ENCODE measurements at places on chromosomes 6 and 20.

DNA sequence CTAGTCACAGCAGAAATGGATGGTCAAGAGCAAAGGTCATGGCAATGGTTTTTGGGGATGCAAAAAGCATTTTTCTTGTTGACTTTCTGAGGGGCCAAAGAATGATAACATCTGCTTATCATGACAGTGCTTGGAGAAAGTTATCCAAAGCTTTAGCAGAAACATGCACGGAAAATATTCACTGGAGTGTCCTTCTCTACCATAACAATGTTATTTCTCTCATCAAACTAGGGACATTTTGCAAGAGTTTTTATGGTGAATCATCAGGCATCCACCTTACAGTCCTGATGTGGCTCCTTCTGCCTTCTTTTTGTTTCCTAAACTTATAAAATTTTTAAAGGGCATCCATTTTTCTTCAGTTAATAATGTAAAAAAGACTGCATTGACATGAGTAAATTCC, 302.3 kb downstream of the HIVEP2 start:
- DNase-seq, result no peak

DNA sequence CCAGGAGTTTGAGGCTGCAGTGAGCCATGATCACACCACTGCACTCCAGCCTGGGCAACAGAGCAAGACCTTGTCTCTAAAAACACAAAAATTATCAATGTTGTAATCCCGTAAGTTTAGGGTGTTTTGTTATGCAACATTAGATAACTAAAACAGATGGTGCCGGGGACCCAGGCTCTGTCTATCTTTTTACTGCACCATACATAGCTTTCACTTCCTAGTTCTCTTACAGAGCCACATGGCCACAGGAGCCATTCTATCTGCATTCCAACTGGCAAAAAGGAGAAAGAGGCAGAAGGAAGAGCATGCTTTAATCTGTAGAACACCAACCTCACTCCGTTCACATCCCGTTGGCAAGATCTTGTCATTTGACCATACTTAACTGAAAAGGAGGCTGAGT, 5.4 kb upstream of the TCF15 start:
- DNase-seq, result no peak

GRCh38 chr20:46749147-46749546, 39.7 kb downstream of the SLC2A10 start:
- DNase-seq, result no peak

GRCh38 chr6:30044630-30045029, 16.4 kb upstream of the POLR1H start:
- DNase-seq, result no peak

- DNase-seq, result no peak
Observed at GRCh38 chr6:3333263-3333662, 74.5 kb downstream of the PSMG4 start.

GRCh38 chr6:70231311-70231710, 71.6 kb downstream of the COL9A1 start:
- no peak for DNase-seq

DNA sequence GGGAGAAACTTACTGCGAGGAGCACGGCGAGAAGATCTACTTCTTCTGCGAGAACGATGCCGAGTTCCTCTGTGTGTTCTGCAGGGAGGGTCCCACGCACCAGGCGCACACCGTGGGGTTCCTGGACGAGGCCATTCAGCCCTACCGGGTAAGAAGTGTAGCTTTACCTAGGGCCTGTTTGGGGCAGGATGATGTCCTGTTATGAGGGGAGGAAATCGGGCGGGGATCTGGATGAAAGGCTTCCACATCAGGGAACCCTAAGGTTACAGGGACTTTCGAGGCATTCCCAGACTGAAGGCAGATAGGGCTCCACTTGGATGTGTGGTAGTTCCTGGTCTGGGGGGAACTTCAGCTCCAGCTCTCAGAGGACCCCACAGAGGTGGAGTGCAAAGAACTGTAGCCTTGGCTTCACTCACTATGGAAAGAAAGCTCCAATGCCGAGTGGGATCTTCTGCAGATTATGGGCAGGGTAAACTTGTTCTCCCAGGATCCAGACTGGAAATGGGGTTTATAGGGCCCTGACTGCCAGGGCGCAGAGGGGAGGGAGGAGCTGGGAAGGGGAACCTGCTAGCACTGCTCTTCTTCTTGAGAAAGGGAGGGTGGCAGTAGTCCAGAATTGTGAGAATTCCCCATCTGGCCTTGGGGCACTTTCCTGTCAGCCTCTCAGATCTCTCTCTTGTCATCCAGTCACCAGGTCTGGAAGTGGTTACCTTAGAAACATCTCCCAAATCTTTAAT, 740 bp downstream of the TRIM15 start:
- DNase-seq, result no peak

DNA sequence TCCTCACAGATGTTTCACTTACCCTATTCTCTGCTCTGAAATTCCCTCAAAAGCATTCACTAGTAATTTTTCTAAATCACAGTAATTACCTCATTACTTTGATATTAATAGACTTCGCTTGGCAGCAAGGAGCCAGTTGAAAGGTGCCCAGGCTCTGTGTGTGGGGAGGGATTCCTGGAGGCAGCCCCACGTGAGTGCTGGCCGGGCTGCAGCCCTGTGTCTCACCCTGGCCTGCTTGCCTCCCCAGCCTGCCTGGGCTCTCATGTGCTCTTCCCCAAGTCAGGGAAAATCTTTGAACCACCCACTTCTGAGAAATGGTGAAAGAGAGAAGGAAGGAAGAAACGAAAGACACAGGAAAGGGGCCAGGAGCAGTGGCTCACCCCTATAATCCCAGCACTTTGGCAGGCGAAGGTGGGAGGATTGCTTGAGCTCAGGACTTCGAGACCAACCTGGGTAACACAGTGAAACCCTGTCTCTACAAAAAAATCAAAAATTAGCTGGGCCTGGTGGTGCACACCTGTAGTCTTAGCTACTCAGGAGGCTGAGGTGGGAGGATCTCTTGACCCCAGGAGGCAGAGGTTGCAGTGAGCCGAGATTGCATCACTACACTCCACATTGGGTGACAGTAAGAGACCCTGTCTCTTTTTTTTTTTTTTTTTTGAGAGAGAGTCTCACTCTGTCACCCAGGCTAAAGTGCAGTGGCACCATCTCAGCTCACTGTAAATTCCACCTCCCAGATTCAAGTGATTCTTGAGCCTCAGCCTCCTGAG, 20.0 kb upstream of the SNTA1 start:
- DNase-seq, result no peak

DNA sequence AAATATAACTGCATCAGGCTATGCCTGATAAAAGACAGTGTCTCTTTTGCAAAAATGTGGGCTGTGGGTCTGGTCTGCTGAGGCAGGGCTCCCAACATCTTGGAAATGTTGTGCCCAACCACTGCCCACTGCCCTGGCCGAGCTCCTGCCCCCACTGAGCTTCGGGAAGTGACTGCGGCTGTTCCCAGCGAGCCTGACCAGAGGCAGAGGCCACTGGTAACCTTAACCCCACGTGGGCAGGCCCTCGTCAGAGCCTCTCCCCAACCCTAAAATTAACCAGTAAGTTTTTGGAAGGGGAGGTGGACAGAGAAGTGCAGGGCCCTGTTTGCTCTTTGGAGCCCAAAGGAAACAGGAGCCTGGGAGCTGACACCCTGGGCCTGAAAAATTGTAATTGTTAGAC, 225.9 kb downstream of the MAFB start:
- DNase-seq, result no peak

DNA sequence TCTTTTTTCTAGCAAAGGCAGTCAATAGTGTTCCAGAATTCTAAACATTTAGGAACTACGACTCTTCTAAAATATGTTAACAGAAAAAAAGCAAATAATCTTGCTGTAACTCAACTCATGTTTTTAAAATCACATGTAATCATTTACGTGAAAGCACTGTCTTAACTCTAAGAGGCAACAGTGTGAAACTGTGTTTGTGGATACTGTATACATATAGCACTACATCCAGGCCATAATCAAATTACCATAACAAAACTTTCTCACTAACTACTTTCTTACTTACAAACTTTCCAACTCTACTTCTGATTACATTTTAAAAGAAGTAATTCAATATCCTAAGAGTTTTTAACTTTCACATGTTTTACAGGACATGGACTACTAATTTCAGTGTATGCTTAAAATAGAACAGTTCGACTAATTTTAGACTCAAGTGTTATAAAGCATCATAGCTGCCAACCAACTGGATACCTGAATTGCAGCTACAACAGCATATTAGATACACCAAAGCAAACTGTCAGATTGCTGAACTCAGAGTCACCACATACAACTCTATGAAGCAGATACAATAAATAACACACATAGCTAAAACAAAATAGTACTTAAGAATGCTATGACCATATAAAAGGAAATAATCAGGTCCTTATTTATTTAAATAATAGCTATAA, 121.6 kb upstream of the BEND6 start:
- no peak for DNase-seq

DNA sequence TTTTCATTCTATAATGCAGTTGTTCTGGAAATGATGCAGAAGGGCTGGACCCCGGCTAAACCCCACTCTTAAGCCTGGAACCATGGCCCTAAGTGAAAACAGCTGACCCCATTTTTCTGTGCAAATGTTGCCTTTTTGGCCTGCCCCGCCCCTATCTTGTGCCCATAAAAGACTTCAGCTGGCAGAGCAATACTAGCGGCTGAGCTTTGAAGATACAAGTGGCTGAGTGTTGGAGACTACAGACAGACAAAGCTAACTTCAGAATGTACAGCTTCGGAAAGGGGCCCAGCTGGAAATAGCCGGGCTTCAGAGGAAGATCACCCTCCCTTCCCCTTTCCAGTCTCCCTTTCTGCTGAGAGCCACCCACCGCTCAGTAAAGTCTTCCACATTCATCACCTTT, 258.6 kb upstream of the SPTLC3 start:
- no peak for DNase-seq

DNA sequence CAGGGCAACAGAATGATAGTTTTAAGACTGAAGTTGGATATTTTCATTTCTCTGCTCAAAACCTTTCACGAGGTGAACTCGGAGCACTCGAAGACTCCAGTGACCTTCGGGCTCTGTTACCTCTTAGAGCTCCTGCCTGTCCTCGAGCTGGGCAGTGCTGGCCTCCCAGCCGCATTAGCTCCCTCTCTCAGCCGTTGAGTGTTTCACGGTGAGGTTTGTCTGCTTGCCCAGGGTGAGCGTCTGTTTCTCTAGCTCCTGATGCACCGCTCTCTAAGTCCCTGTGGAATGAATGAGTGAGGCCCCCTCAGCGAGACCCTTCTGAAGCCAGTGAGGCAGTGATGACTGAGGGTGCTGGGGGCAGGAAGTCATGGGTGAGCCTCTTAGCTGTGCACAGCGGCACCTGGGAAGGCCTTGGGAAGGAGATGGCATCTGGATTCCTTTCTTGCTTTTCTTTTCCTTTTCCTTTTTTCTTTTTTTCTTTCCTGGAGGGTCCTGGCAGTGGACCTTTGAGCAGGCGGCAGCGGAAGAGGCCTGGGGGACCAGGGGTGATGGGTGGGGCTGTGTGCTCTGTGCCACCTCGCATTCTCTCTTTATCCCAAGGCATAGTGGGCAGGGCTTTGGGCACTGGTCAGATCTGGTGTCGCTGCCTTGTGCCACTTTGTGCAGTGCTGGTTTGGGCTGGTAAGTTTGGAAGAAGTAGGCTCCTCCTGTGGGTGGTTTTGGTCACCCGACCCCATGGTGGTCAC, 2.2 kb downstream of the PSMG4 start:
- no peak for DNase-seq

- DNase-seq, result no peak
Observed at GRCh38 chr6:93376026-93376540, 43.3 kb downstream of the EPHA7 start.

GRCh38 chr6:168427184-168427583, 13.8 kb upstream of the SMOC2 start:
- DNase-seq, result no peak

- DNase-seq, result no peak
Observed at GRCh38 chr6:116568821-116569755, 2.2 kb upstream of the RWDD1 start.

GRCh38 chr6:14658030-14658429, 540.5 kb downstream of the CD83 start:
- no peak for DNase-seq

DNA sequence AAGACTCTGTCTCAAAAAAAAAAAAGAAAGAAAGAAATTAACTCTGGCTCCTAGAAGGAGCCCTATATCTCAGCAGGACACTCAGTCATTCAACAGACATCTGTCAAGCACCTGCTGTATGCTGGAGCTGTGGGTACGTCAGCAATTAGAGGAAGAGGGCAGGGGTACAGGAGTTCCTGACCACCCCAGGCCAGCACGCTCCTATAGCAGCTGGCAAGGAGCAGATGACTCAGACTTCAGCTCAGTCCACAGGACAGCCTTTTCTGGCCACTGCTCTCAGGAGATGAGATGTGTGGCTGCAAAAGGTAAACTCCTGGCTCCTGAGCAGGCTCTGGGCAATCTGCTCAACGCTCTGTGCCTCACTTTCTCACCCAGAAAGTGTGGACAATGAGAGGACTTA, 1.7 kb upstream of the RTEL1 start:
- DNase-seq, result peak; percentile 34

DNA sequence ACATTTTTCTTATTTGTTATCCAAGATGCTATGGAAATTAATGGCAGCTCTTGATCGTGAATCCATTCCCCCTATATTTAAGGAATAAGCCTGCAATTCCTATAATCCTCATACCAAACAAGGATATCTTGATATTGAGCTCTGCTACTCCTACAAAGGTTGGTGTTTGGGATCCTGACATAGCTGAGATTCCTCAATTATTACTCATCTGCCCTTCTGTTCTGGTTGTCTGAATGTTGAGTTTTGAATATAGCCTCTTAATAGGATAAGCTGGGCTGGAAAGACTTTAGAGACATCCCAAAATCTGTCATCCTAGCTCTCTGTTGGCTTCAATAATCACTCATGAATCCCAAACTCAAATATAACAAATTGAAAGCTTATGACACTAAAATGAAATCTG, 49.9 kb downstream of the CLIC5 start:
- DNase-seq, result no peak

DNA sequence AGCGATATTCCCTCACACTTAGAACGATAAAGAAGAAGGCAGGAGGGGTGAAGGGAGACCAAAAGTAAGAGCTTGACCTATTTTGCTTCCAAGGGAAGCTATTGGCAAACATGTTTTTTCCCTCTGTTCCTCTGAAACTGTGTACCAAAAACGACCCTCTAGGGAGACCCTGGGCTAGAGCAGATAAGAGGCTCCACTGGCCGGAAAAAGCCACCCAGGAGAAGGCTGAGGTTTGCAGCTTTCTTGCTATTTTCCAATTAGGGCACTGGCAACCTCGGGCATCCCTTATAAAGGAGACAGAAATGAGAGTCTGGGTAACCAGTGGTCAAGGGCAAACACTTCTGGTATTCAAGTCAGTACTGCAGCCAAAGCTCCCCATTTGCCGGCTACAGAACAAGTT, 168.0 kb downstream of the KIF16B start:
- no peak for DNase-seq

DNA sequence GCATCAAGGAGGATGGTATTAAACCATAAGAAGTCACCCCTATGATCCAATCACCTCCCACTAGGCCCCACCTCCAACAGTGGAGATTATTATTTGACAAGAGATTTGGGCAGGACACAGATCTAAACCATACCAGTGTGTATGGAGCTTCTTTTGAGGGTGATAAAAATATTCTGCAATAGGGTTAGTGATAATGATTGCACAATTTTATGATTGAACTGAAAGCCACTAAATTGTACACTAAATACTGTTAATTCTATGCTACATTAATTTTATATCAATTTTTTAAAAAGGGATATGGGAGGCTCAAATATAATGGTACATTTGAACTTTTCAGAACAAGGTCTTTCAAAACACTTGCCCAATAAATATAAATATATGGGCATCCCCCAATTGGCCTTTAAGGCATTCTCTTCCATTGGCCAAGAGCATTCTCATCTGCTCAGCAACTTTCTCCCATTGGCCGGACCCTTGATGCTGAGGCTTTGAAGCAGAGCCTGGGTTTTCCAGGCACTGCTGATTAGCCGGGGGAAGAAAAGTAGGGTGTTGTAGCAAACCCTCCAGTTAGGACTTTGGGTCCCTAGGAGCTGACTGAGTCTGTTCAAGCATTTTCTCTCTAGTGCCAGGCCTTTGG, 209.9 kb downstream of the LRFN2 start:
- no peak for DNase-seq
